ENCODE measurements at places on chromosomes 4 and X.

- DNase-seq, result no peak
Measured at GRCh38 chr4:23779839-23780238, 110.0 kb downstream of the PPARGC1A start.

DNA sequence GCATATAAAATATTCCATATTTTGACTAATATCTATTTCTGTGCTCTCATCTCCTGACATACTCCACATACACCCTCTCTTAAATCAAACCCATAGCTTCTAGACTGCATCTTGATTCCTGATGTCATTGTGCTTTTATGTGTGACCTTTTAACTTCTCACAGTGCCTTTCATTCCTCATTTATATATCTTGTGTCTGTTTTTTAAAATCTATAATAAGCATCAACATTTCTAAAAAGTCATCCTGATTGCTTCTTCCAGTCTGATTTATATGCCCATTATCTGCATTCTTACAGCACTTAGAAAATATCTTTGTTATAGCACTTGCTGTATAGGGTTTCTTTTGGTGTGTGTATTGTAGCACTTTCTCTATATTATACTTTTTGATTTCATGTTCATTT is 190.1 kb upstream of the ITM2A start:
- no peak for DNase-seq

DNA sequence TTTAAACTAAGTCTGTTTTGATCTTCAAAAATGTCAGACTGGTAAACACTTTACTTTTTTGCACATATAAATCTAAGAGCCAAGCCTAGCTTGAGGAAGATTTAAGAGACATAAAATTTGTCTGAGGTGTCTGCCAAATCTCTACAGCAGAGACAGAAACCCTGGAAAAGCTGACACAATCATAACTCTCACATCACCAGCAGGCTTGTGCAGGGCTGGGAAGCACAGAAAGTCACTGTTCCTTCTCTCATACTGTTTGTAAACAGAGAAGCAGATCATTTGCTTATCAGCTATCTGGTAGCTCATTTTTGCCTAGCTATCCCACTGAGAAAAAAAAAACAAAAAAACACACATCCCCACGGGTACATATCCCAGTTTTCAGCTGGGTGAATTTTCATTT is 7.0 kb downstream of the ENOX2 start:
- no peak for DNase-seq

GRCh38 chr4:164081371-164081770 is 586.9 kb downstream of the TMA16 start:
- DNase-seq, result no peak

DNA sequence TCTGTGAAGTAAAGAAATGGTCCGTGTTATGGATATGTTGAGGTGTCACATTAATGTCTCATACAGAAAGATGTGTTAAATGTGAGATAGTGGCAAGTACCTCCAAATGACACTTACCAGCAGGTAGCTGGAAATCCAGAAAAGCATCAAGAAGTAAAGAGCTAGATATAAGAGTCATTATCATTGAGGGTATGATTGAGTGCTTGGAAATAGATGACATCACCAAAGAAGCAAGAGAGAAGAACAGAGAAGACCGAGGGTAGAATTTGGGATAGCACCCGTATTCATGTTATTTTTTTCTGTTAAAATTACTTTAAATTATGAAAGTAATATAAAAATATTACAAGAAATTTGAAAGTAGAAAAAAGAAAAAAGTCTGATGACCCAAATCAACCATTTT is 15.7 kb upstream of the EDA start:
- DNase-seq, result no peak

GRCh38 chrX:49110417-49110816 is 13.1 kb downstream of the GPKOW start:
- no peak for DNase-seq

- no peak for DNase-seq
Measured at GRCh38 chr4:25367004-25367621, 9.9 kb upstream of the ANAPC4 start.

DNA sequence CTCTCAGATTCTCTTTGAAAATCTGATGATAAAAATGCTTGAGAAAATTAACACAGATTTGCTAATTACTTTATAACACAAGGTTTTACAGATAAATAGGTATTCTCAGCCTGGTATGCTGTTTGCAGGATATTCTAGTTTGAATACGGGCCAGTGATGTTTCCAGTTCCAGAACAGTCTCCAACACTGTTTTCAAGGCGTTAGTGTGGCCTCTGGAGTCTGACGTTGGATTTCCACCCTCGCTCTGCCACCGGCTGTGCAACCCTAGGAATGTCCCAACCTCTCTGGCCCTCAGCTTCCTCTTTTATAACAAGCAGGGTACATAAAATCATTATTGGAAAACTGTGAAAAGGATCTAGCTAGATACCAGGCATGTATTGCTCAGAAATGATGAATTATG is 23.8 kb upstream of the CYP4V2 start:
- DNase-seq, result no peak

- no peak for DNase-seq
Measured at GRCh38 chr4:147987252-147987651, 255.4 kb downstream of the ARHGAP10 start.

DNA sequence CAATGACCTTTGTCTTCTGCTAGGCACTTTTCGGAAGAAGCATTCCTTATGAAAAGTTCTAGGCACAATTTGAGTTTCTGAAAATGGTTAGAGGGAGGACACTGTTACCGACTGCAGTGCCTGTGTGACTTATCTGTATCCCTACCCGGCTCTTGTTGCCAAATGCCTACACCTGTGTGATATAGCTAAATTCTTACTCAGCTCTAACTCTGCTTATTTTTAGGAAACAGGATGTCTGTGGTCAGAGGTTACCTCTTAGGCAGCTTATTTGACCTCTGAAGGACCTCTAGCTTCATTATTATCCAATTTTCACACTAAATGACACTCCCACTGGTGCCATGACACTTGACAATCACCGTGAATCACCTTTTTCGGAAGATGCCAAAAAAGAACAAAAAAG is 561.1 kb upstream of the SMIM31 start:
- no peak for DNase-seq

DNA sequence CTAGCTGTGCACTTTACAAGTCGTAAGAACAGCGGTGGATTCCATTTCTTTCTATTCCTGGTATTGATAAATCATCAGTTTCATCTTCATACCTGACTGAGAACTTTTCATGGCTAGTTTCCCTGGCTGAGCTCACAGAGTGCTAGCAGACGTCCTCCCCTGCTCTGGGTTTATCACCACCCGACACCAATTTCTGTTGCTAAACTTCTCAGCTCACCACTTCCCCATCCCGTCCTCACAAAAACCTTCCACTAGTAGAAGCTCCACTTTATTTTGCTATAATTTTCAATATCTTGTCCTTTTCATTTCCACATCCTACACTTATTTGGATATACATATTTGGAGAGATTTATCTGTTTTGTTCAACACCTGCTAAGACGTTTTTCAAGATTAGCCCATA is 869.4 kb upstream of the FRG1 start:
- DNase-seq, result no peak

GRCh38 chr4:21451032-21451431 is 497.5 kb downstream of the KCNIP4 start:
- peak; percentile 35 for DNase-seq

- DNase-seq, result no peak
Measured at GRCh38 chrX:151359931-151360871, 36.8 kb upstream of the VMA21 start.

- no peak for DNase-seq
Measured at GRCh38 chr4:182491719-182492118, 248.5 kb downstream of the TENM3 start.

DNA sequence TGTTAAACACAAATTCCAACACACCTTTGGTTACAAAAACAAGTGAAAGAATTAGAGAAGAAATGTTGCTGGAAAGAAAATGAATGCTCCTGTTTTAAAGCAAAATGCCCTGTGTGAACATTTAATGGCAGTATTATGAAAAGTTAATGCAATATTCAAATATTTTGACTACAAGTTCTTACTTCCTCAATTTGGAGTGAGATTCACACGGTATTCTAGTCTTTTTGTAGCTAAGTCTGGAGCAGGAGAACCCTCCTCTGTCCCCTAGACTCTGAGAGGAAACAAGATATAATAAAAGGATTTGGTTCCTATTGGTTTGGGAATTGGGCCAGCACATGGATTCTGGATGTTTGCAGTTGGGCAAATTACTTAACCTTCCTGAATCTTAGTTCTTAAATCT is 12.7 kb downstream of the MAD2L1 start:
- no peak for DNase-seq

DNA sequence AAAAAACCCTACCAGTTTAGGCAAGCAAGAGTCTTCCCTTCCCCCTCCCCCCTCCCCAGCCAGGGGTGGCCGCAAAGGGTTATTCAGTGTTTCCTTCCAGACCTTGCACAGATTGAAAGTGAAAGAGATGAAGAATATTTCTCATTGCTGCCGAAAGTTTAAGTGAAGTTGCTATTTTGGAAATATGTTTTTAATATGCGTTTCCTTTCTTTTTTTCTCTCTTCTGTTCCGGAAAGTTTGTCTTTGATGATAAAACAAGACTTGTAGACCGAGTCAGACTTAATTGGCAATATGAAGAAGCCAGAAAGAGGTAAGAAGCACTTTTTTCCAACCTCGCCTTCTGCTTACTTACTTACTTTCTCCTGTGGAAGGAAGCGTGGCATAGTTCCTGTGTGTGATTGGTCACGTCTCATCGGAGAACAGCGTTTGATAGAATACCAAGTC is 58.5 kb upstream of the CLCN4 start:
- DNase-seq, result no peak

- DNase-seq, result no peak
Measured at GRCh38 chrX:51870354-51870753, 23.1 kb upstream of the MAGED1 start.

GRCh38 chr4:24482871-24483270 is 101.5 kb downstream of the DHX15 start:
- DNase-seq, result no peak

- no peak for DNase-seq
Measured at GRCh38 chr4:102328045-102328444, 17.2 kb downstream of the SLC39A8 start.

GRCh38 chr4:184380707-184381106 is 93.6 kb downstream of the IRF2 start:
- DNase-seq, result no peak

GRCh38 chr4:20615486-20616260 is 84.6 kb upstream of the PACRGL start:
- no peak for DNase-seq

DNA sequence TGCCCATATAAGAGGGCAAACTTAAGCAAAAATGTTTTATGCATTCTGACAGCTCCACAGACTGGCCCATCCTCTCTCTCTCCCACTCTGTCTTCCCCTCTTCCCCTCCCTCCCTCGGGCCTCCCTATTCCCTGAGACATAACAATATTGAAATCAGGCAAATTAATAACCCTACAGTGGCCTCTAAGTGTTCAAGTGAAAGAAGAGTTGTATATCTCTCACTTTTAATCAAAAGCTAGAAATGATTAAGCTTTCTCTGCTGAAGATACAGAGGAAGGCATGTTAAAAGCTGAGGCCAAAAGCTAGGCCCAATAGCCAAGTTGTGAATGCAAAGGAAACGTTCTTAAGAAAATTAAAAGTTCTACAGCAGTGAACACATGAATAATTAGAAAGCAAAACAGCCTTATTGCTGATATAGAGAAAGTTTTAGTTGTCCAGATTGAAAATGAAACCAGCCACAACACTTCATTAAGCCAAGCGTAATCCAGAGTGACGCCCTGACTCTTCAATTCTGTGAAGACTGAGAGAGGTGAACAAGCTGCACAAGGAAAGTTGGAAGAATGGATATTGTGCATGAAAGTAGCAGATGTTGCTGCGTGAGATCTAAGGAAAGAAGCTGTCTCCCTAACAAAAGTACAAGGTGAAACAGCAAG is 54.9 kb downstream of the USO1 start:
- DNase-seq, result no peak

- DNase-seq, result no peak
Measured at GRCh38 chrX:1394731-1395501, 3.0 kb upstream of the SLC25A6 start.

- DNase-seq, result no peak
Measured at GRCh38 chr4:105645440-105645839, 63.0 kb downstream of the INTS12 start.

DNA sequence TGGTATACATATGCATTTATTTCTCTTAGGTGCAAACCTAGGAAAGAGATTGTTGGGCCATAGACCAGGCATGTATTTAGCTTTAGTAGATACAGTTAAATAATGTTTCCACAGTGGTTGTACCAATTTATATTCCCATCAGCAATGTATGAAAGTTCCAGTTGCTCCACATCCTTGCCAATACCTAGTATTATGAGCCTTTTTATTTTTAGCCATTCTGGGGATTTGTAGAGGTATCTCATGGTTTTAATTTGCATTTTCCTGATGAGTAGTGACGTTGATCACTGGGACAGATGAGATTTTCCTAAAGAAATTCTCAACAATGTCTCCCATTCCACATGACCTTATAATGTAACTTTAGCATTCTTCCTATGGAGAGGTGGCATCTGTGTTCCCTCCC is 56.9 kb downstream of the SUPT20HL2 start:
- DNase-seq, result no peak

- no peak for DNase-seq
Measured at GRCh38 chr4:179585761-179586160, 2143.5 kb upstream of the AGA start.

- DNase-seq, result no peak
Measured at GRCh38 chr4:23972187-23972586, 82.3 kb upstream of the PPARGC1A start.

GRCh38 chr4:15988222-15988621 is 25.2 kb upstream of the FGFBP2 start:
- no peak for DNase-seq

GRCh38 chrX:38651625-38652601 is 90.6 kb downstream of the TSPAN7 start:
- DNase-seq, result peak; percentile 5

DNA sequence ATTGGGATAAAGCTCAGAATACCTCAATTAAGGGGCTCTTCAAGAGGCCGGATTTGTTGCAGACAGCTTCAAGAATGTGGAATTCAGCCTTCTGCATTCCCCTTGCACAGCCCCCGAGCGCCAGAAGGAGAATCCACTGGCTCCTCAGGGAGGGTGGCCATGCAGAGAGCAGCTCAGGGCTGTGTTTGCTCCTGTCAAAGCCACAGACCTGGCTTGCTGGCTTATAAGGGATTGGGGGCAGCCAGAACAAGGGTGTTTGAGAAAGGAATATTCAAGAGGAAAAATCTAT is 36.8 kb downstream of the ING2 start:
- DNase-seq, result no peak

DNA sequence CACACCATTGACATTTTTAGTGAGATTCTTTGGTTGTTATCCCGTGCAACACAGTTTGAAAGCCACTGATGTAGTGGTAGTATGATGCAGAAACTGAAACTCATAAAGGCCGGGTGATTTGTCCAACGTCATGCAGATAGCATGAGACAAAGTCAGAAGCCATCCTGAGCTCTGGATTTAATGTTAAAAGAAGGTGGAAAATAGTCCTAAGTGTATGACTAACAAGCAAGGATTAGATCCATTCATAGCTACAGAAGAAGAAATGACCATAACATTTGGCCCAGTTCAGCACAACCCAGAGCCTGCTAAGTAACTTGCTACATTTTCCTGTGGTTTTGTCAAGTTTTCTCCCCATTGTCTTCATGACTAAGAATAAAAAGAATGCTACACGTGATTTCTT is 142.4 kb downstream of the AMELX start:
- DNase-seq, result no peak
